ENCODE measurements at places on chromosomes 3 and 15. TPM values are rescaled to one million over a fixed set of nuclear protein-coding genes. Genes with fewer than 3 reads are reported as not detected.

DNA sequence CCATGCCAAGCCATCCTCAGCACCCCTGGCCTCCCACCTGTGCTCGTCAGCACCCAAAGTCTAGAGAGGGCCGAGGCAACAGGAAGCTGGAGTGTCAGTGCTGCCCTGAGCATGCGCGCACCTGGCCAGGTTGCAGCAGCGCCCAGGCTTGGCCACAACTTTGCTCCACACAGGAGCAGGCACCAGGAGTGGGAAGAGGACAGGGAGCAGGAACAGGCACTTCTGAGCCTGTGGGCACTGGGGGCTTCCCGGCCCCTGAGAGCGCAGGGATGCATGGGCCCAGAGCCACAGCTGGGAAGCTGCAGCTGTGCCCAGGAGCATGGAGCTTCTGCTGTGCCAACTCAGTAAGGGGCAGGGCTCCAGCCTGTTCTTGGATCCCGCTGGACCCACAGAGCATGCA, 471.5 kb upstream of the WNT5A start:
- no peak for DNase-seq

DNA sequence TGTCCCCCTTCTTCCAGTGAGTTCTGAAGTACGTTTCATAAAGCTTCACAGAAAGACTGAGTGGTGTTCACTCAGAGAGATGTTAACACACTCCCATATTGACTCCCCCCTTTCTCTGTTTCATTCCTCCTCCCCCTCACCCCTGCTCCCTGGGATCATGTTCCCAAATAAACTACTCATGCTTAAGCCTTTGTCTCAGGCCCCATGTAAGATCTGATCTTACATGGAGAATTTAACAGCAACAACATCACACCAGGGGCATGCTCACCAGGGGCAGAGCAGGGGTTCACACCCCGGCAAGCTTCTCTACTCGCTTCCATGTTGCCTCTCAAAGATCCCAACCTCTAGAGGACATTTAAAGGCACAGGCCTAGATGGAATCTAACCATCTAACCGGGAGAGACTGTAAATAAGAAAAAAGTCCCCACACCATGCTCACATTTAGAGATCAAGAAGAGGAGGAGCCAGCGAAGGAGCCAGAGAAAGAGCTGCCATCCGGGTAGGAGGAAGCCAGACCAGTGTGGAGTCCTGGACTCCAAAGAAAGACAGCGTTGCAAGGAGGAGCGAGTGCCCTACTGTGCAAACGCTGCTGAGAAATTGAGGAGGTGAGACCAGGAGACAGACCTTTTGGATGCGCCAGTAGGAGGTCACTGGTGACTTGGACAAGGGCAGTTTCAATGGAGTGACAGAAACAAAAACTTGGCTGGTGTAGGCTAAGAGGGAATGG, 21.4 kb upstream of the SRP14 start:
- DNase-seq = no peak

GRCh38 chr15:60708684-60709083, 229.7 kb upstream of the ICE2 start:
- DNase-seq = peak; percentile 78

DNA sequence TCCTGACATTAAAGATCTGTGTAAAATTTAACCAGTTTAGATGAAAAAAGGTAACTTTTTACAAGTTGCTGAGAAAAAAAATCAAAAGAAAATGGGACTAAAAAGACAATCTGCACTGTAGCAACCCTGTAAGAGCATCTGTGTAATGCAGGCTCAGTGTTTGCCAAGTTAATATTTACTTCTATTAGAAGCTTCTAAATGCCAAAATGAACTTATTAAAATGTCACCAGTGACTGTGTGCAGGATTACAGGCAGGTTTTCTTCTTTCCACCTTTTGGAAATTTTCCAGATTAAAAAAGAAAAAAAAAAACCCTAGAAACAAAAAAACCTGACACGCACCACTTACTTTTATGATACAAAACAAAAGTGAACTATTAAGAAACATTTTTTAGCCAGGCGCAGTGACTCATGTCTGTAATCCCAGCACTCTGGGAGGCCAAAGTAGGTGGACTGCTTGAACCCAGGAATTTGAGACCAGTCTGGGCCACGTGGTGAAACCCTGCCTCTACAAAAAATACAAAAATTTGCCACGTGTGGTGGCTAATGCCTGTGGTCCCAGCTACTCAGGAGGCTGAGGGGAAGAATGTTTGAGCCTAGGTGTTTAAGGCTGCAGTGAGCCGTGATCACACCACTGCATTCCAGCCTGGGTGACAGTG, 87.2 kb downstream of the TJP1 start:
- no peak for DNase-seq

- DNase-seq = peak; percentile 50
Measured at GRCh38 chr3:179067839-179068238, 3.8 kb downstream of the ZMAT3 start.

DNA sequence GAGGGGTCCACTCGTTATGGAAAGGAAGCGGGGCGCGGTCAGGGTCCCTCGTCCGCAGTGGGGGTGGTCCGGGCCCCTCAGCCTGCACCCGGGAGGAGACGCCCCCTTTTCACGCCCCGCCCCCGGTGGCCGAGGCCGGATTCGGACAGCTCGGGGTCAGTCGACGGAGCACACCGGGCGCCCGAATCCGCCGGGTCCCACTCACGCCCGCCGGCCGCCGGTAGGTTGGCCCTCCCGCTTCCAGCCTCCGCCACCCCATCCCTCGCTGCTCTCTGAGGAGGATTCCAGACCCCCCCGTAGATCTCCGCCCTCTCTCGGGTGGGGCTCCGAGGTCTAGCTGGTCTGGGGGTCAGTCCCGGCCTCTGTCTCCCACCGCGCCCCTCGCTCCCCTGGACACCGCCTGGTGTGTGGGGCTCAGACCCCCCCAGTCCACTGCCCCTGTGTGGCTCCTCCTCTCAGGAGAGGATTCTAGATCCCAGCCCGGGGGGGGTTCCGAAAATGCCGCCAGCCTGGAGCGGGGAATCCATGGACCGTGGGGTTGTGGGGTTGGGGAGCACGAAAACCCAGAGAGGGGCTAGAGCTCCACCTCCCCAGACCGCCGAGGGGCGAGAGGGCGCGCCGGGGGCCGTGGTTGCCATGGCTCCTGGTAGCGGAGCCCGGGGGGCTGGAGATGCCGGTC, 725 bp downstream of the CHL1 start:
- DNase-seq = no peak

DNA sequence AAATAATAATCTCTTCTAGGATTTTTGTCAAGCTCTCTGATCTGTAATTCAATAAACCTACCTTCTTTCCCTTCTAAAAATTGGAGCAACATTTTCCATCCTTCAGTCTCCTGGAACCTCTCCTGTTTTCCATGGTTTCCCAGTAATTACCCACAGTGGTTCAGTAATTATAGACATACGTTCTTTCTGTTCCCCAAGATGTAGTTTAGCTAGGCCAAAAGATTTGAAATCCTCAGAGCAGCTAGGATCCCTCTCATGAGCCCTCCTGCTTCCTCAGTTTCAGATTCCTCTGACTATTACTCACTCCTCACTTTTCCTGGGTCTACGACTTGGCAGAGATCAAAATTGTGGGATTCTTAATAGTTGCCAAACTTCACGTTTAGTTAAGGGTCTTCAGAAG, 76.9 kb upstream of the IGSF10 start:
- DNase-seq = no peak

DNA sequence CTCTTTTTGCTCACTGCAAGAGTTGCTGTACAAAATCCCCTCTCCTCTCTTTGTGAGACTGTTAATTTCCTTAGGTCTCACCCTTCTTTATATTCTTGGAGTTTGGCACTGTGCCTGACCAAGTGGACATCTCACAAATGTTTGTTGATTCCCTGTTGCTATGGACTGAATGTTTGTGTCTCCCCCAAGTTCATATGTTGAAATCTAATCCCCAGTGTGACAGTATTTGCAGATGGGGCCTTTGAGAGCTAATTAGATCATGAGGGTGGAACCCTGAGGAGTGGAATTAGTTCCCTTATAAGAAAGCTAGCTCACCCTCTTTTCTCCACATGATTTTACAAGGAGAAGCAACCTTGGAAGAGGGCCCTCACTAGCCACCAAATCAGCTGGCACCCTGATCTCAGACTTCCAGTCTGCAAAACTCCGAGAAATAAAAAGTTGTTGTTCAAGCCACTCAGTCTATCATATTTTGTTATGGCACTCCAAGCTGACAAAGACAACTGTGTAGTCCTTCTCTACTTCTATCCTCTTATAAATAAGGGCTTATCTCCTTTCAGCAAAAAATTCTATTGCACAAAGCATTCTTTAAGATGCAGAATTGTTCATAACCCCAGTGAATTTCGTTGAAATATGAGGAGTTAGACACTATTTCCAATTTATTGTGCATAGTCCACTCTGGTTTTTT, 65.5 kb upstream of the NPHP3 start:
- no peak for DNase-seq

GRCh38 chr15:90819390-90819789, 49.0 kb upstream of the FURIN start:
- DNase-seq = no peak

- DNase-seq = peak; percentile 55
Measured at GRCh38 chr15:39573844-39574243, 7.0 kb upstream of the THBS1 start.

GRCh38 chr3:124691599-124691998, 38.7 kb upstream of the UMPS start:
- DNase-seq = no peak

GRCh38 chr15:81400640-81401236, 26.7 kb upstream of the TMC3 start:
- peak; percentile 66 for DNase-seq

- DNase-seq = no peak
Measured at GRCh38 chr3:105397974-105398373, 31.3 kb downstream of the ALCAM start.

- no peak for DNase-seq
Measured at GRCh38 chr3:97949110-97949485, 23.1 kb downstream of the RIOX2 start.

GRCh38 chr15:92812271-92812670, 87.9 kb upstream of the CHD2 start:
- no peak for DNase-seq

GRCh38 chr3:60388731-60389130, 862.5 kb downstream of the FHIT start:
- DNase-seq = no peak

DNA sequence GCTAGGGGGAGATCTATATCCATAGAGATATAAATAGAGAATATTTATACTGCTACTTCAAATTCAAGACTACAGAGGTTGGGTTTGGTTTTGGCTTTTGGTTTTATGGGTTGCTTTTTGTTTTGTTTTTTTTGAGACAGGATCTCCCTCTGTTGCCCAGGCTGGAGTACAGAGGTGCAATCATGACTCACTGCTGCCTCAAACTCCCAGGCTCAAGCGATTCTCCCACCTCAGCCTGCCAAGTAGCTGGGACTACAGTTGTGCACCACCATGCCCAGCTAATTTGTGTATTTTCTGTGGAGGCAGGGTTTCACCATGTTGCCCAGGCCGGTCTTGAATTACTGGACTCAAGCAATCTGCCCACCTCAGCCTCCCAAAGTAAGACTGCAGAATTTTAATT, 3.9 kb upstream of the UBL7 start:
- no peak for DNase-seq

GRCh38 chr15:49848807-49849206, 228.0 kb downstream of the DTWD1 start:
- no peak for DNase-seq

- no peak for DNase-seq
Measured at GRCh38 chr3:39781632-39782031, 27.8 kb upstream of the MYRIP start.

GRCh38 chr3:183339461-183340086, 86.5 kb downstream of the B3GNT5 start:
- DNase-seq = no peak

GRCh38 chr3:183532620-183533411, 22.7 kb downstream of the KLHL6 start:
- DNase-seq = no peak

GRCh38 chr15:72179950-72180581, 17.5 kb downstream of the GRAMD2A start:
- DNase-seq = peak; percentile 61

GRCh38 chr3:116001151-116001621, 377.9 kb downstream of the GAP43 start:
- DNase-seq = no peak

GRCh38 chr15:49301562-49301961, 121.5 kb upstream of the FGF7 start:
- no peak for DNase-seq

GRCh38 chr3:183553334-183554026, 2.0 kb downstream of the KLHL6 start:
- DNase-seq = no peak

GRCh38 chr15:42143356-42143755, 13.1 kb downstream of the PLA2G4F start:
- DNase-seq = no peak

- DNase-seq = no peak
Measured at GRCh38 chr15:85541744-85542143, 161.3 kb downstream of the AKAP13 start.

DNA sequence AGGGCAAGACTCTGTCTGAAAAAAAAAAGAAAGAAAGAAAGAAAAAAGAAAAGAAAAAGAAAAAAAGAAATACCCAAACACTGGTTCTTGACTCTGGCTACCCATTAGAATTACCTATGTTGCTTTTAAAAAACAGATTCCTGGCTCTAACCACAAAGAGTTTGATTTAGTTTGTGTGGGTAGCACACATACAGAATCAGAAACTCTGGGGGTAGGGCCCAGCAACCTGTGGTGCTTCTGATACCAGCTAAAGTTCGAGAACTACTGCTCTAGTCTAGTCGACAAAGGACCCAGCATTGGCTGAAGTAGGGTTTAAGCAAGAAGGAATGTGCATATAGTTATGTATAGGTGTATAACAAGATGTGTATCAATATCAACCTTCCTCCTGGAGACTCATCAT, 392.7 kb downstream of the EFHB start:
- DNase-seq = no peak

GRCh38 chr15:72515591-72516389, 41.7 kb downstream of the ARIH1 start:
- no peak for DNase-seq

- DNase-seq = no peak
Measured at GRCh38 chr3:172370419-172370818, 77.8 kb downstream of the GHSR start.

- DNase-seq = no peak
Measured at GRCh38 chr3:184184546-184185230, 1.3 kb upstream of the ABCF3 start.

GRCh38 chr15:28105224-28105791, 6.2 kb upstream of the OCA2 start:
- DNase-seq = no peak

DNA sequence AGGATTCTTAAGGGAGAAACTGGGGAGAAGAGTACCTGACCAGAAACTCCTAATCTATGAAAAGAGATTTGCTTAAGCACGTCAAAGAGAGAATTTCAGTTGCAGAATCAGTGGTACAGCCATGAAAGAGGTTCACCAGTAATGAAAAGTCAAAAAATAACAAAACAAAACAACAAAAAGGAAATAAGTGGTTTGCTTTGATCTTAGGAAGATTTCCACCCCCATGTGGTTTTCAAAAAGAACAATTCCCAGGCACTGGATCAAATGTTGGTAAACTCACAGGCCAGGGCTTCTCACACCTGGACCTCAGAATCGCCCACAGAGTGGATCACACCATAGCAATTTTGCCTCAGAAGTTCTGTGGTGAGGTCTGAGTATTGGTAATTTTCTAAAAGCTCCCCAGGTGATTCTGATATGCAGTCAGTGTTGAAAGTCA, 67.5 kb downstream of the TMEM39A start:
- DNase-seq = no peak

The LRRC34 gene
- total RNA-seq = 3.1 TPM

The TMOD2 gene
- total RNA-seq = 19.1 TPM

The SENP5 gene
- total RNA-seq = 36.2 TPM

The ADAMTS17 gene
- under 0.01 TPM for total RNA-seq

The PTX3 gene
- 219 TPM for total RNA-seq

The ADAMTSL3 gene
- total RNA-seq = 22.2 TPM

The AAGAB gene
- total RNA-seq = 38.5 TPM

The CIDEC gene
- total RNA-seq = not detected

The SLC4A7 gene
- total RNA-seq = 48.0 TPM

The ARNT2 gene
- 0.13 TPM for total RNA-seq

The TMEM115 gene
- total RNA-seq = 27.0 TPM
